ENCODE measurements at places on chromosomes 1 and 21. TPM values are rescaled to one million over a fixed set of nuclear protein-coding genes. Genes with fewer than 3 reads are reported as not detected.

GRCh38 chr1:186566140-186566855, 105.4 kb upstream of the PDC start:
- DNase-seq = no peak

ACTL8 gene
- total RNA-seq = not detected

DNA sequence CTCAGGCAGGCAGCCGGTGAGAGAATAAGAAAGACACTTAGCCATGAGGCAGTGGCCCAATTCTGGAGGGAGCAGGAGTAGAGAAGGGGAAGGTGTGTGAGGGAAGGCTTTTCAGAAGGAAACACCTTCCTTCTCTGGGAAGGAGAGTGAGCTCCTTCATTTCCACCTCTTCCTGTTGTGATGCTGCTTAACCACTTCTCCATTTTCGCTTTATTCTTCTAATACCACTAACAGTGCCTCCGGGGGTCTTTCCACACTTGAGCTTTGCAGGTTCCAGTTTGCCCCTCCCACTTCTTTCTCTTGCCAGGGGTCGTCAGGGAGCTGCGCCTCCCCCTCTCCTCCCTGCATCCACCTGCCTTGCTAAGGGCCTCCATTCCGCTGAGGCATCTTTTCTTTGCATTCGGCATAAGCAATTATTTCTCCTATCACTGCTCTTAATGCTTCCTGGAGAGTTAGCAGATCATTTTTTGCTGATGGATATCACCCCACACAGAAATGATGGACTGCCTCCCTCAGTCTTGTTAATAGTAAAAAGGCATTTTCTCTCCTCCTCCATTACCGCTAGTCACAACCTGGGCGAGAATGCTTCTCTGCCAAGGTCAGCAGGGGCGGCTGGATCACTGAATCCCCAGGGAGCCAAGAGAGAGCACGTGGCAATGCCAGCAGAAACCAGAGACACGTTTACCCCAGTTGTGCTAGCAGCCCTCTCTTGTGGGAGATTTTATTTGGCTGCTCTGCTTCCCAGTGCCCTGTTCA, 74.8 kb downstream of the ELAVL4 start:
- DNase-seq = no peak

DNA sequence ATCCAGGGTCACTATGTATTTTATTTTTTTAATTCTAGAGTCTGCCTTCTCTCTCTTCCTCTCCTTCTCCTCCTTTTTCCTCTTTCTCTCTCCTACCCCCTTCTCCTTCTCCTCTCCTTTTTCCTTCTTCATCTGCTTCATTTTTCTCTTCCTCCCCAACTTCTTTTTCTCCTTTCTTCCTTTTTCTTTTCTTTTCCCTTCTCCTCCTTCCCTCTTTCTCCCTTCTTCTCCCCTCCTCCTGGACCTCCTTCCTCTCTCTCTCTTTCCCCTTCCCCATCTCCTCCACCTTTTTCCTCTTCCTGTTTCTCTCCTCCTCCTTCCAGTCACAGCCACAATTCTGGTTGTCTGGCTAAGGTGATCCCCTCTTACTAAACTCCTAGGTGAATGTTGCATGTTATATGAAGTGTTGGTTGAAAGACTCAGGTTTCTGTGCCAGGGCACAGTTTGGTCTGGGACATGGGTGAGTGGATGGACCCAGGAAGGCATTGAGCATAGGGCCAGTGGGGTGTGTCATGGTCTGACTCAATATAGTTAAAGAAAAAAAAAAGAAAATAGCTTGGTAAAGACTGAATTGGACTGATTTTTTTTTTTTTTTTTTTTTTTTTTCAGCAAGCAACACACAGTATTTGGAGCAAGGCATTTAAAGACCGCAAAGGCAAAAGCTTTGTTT, 266.9 kb downstream of the TGFB2 start:
- no peak for DNase-seq

FOXD3 gene
- total RNA-seq = not detected

DNA sequence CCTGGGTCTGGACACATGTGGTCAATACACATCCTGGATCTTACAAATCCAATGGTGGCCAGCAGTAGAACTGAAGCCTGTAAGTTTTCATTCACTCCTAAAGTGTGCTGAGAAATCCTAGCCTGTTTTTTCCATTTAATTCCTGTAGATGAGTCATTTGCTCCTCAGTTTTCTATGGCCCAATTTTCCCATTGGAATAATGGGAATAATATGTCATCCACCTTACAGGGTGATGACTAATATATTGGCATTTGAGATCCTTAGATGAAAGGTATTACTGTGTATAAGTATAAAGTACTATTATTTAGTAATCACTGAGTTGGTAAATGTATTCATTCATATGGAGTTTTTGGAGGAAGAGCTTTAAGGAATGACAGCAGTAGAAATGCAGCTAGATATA, 89.7 kb upstream of the ADAR start:
- DNase-seq = no peak

DNA sequence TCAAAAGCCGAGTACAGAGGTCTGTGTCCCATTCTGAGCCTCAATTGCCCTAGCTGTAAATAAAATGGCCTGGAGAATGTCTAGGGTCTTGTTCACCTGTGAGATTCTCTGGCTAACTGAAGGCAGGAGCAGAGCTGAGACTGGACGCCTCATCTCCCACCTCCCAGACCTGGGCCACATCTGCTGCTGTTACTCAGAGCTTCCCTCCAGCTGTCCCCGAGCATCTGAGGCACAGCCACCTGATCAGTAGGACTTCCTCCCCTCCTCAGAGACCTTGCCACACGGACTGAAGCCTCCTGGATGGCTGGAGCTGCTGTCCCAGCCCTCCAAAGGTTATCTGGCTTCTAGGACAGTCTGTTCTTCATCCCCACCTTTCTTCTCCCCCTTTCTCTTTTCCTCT, 62.4 kb downstream of the TMEM53 start:
- no peak for DNase-seq

GRCh38 chr1:111729271-111729921, 9.8 kb downstream of the INKA2 start:
- no peak for DNase-seq

- no peak for DNase-seq
Measured at GRCh38 chr1:67636146-67636545, 48.9 kb upstream of the GADD45A start.

DYNLT5 gene
- total RNA-seq = not detected

DNA sequence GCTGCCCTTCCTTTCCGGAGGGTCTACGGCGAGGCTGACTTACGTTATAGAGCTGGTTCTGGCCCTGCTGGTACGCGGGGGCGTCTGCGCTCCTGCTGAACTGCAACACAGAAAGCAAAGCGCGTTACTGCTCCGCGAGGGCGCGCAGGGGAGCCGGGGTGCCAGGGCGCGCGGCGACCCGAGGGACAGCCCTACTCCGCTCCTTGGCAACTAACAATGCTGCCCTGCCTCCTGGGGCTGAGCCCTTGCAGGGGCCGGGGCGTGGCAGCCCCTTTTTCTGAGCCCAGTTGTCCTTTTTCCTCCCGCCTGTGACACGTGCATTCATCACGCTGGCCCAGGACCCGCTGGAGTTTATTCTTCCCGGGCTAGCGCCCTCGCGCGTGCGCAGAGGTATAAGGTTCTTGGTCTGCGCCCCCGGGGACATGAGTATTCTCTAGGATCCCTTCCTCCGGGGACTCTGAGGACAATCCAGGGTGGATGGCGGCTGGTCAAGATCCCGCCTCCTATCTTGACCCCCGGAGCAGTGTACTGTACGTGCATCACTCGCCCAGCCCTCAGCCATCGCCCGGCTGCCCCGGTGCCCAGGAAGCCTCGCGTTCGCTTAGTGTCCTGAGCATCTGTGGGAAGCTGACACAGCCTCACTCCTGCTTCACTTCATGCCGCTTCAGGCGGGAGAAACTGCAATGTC, 78.9 kb downstream of the CD247 start:
- DNase-seq = peak; percentile 60

- DNase-seq = peak; percentile 64
Measured at GRCh38 chr1:200038981-200039848, 11.7 kb downstream of the NR5A2 start.

DNA sequence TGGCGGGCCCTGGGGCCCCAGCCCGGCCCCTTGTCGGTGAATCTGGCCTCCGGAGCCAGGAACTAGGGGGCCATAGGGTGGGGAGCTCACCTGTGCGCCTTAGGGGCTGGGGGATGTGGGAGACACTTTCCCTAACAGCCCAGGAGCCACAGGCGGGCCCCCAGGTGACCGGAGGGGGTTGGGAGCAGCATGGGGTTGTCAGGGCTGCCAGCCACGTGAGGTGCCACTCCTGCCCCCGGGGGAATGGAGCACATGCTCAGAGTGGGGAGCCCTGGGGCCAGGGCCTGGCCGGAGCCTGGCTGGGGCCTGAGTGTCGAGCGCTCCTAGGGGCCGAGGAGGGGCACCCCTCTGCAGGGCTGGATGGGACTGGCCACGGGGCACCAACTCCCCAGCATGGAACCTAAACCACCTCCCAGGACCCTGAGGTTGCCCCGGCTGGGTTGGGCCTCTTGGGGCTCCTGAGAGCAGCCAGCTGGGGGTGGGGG, 19.9 kb downstream of the PRXL2B start:
- no peak for DNase-seq

DNA sequence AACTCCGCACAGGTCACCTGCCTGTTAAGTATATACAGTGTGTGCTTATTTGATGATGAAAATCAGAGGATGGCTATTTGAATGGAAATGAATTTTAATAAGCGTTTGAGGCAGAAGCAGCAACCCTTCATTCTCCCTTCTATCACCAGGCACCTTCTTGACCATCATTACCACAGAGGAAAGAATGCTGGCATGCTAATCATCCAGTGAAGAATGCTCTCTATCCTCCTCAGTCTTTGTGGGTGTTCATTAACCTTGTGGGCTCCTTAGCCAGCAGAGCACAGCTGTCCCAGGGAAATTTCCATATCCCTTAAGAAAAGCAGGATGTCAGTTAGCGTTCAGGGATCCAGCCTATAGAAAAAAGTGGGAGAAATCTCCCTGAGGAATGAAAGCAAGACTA, 428.0 kb upstream of the CAMK1G start:
- no peak for DNase-seq

TPTE gene
- not detected for total RNA-seq

MMEL1 gene
- total RNA-seq = 3.0 TPM

DNA sequence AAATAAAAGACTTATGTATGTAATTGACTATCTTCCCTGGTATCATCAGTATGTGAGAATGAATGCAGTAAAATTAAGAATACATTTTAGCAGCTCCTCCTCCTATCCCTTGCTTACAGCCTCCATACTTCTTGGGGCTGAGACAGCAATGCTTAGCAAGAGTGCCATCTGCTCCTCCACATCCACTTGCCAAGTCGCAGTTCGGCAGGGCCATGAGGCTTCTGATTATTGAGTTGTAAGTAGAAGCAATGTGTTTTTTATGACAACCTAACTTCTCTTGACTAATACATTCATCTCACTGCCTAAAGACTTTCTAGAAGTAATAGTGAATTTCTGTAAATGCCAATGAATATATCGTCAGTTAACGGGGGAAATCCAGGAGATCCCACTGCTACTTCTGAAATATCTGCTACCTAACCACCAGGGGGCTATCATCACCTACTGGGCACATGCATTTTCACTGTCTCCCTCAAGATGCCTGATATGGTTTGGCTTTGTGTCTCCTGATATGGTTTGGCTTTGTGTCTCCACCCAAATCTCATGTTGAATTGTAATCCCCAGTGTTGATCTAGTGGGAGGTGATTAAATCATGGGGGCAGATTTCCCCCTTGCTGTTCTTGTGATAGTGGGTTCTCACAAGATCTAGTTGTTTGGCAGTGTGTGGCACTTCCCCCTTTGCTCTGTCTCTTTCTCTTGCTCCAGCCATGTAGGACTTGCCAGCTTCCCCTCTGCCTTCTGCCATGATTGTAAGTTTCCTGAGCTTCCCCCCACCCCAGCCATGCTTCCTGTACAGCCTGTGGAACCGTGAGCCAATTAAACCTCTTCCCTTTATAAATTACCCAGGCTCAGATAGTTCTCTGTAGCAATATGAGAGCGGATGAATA, 59.6 kb downstream of the EXTL2 start:
- DNase-seq = no peak

DNA sequence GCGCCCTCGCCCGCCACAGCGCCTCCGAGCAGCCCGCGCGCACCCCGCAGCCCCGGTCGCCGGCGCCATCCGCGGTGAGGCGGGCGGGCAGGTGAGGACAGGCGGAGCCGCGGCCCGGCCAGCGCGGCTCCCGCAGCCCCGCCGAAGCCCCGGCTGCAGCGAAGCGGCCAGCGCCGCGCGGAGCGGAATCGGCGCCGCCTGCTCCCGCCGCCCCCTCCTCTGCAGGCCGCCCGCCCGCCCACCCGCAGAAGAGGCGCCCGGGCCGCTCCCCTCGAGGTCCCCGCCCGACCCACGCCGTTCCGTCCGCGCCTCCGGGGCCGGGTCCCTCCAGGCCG, 1.3 kb downstream of the PRDM16 start:
- no peak for DNase-seq

GUCA2A gene
- not detected for total RNA-seq

SH2D1B gene
- total RNA-seq = not detected

SPRR4 gene
- not detected for total RNA-seq

DNA sequence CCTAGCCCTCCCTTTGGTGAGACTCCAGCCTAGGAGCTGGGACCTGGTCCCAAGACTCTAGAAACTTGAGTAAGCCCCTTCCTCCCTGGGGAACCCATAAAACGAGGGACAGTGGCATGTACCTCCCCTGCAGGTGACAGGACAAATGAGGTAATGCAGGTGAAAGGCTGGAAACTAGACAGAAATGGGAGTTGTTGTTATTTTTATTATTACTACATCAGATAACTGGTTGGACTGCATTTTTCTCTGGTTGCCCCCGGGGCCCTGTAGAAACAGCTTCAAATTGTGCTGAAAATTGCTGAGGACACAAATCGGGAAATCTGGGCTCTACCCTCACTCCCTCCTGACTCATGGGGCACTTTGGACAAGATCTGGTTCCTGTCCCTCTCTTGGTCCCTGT, 132.3 kb upstream of the WNT4 start:
- no peak for DNase-seq

PTPRU gene
- total RNA-seq = 0.54 TPM

DNA sequence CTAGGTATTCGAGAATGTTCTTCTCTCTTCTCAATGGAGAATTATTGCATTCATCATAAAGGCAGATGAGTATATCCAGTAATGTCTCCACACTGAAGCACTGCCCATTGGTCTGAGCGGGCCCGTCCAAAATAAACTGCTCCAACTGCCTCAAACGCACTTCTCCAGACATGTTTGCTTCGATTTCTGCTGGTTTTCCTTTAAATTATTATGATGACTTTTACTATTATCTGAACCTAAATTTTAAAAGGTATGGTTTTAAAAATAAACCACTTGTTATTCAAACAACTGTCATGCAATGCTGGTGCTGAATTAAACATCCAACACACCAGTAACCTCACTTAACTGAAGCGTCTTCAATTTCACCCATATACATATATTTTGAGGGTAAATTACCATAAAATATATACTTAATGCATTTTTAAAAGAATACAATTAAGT, 1.3 kb downstream of the CDC42BPA start:
- no peak for DNase-seq

Measured in activated naive CD8-positive, alpha-beta T cell treated with anti-CD3 and anti-CD28 coated beads, Interleukin-2, amount 10 ng/mL, durations not matched to agents 7 days and 5 days (primary cell).